Activated CD4-positive, CD25-positive, alpha-beta regulatory T cell treated with anti-CD3 and anti-CD28 coated beads, Interleukin-2, amount 50 U/mL, for 24 hours (primary cell): ENCODE measurements at places on chromosomes 1 and 21.

DNA sequence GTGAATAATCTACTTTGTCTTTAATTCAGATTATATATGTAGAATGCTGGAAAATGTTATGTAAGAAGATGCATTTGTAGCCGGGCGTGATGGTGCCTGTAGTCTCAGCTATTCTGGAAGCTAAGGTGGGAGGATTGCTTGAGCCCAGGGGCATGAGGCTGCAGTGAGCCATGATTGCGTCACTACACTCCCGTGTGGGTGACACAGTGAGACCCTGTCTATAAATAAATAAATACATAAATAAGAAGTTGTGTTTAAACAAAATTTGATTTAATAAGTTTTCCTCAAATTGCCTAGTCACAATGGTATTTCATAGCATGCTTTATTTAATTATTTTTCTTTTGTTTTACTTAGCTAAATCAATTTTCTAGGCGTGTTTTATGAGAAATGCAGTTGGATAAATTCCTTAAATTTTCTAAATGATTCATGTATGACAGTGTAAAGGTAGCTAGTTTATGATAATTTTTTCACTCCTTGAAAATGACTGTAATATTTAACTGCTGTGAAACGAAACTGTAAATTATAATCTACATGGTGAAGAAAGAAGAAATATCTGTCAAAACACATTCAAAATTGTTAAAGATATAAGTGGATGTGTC is 232.6 kb downstream of the SRGAP2C start:
- ATAC-seq = no peak

DNA sequence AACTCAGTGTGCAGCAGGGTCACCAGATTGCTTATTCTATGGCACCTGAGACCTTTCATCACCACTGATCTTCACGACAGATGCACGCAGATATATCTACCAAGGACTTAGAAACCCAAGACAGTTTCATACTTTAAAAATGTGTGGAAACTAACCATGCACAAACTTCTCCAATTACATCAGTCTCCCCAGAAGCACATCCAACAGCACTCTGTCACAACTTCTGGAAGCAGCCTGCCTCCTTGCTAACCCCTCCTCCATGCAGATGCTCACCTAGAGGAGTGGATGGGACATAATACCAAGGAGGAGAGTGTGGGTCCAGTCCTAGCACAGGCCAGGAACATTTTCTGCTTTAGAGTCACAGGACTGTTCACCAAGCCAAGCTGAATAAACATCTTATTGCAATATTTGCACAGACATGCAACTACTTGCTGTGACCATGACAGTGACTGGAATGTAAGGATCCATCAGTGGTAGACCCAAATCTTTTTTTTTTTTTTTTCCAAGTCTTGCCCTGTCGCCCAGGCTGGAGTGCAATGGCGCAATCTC is 69.4 kb downstream of the HIVEP3 start:
- ATAC-seq = no peak

DNA sequence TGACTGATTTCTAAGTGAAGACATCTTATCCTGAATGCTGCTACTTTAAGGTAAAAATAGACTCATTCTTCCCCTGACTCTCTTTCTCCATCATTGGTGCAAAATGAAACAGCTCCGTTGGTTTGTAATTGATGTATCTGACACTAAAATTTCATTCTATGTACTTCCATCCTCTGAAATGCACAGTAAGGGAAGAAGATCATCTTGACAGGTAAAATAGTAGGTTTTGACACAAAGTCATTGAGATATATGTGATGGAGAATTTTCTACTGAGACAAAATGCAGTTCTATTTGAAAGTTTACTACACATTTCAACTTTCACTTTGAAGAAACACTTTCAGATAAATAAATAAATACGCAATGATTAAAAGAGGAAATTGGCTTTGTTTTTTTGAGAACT is 348.9 kb downstream of the SMYD3 start:
- no peak for ATAC-seq

- peak; percentile 33 for ATAC-seq
These were observed 157.9 kb upstream of the NRIP1 start for GRCh38 chr21:15222707-15223106.

GRCh38 chr1:204493145-204493983 is 1.2 kb downstream of the PIK3C2B start:
- no peak for ATAC-seq

DNA sequence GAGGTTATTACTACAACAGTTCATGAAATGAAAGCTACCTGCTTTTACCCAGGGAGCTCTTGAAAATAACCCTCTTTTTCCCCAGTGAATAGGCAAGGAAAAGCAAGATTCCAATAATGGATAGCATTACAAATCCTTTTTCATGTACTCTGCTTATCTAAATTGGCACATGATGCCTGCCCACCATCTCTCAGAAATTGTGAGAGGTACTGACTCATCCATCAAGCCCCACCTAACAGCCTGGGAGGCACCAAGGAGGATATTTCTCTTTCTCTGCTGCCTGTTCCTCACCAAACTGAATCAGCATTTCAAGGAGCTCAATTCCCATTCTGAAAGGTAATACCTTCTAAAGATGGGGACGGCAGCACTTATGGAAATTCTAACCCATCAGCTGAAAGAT is 34.4 kb downstream of the PALMD start:
- no peak for ATAC-seq

- ATAC-seq = no peak
These were observed 1693.4 kb downstream of the NCAM2 start for GRCh38 chr21:22691658-22692057.

DNA sequence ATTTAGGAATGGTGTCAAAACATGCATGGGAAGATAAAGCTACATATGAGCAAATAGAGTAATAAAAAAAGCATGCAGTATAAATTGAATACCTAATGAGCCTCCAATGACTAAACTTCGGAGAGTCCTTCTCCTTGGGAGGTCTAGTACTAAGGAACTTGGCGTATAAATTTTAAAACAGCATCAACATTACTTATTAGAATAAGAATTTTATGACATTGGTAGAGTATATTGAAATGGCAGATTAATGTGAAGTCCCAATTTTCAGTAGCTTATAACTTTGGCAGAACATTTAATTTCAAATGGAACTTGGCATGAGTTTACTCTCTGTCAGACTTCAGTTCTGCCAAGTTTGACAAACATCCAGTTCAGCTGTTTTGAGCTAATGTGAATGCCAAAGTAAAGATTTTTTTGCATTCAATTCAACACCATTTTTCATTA is 104.7 kb upstream of the RGS18 start:
- no peak for ATAC-seq

DNA sequence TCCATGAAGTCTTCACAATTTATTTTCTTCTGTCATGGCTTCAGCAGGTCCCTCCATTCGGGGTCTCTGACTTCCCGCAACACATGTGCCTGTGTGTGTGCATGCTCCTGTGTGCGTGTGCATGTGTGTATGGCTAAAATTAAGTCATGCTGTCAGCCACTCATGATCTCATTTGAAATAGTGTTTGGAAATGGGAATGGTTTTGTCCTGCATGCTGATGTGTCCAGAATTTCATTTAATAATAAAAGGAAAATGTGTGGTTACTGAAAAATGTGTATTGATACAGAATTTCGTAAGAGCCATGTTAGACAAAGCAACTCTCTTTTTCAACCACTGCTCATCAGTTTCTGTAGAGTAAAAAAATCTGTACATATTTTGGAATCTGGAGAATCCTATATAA is 123.8 kb upstream of the PRDX6 start:
- no peak for ATAC-seq

DNA sequence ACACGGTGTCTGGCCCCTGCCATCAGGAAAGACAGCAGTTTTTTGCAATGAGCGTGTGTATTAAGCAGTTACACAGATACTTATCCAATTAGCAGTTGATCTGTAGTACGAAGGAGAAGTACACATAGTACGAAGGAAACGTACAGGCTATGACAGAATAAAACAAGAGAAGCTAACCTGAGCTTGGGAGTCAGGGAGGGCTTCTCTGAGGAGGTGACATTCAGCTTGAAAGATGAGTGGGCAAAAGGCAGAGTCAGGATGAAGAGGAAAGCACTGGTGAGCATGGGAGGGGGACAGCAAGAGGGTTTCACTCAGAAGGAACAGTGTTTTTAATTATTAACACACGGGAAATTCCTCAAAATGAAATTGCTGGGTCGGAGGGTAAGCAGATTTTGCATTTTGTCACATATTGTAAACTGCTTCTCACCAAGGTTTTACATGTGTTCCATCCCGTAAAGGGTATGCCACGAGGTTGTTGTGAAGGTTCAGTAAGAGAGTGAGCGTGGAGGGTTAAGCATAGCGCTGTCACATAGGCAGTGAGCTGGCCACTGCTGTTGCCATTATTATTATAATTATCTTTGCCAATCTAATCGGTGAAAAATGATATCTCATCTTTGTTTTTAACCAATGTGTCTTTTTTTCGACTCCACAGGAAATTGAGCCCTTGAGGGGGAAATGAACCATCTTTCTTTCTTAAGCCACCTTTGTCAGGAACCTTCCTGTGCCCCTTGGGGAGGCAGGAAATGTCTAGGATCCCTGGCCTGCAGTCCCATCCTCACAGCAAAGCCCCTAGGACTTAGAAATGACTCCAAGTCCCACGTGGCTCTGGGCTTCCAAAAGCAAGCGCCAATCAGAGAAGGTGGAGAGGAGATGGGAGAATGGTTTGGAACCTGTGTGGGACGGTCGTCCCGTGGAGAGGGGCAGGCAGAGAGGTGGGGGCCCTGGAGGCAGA is 47.3 kb upstream of the POU3F1 start:
- ATAC-seq = no peak

DNA sequence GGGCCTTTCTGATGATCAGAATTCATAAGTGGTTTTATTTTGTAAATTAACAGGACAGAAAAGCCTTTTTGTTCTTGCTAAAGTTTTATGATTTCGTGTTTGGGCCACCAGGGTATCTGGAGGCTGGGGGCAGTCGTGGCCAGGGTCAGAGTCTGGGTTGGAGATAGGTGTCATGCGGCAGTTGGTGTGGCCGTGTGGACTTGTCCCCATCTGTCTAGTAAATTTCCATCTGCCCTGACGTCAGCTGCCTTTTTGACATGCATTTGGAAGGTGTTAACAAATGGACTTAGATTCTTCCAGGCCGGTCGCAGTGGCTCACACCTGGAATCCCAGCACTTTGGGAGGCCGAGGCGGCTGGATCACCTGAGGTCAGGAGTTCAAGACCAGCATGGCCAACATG is 56.8 kb downstream of the SKI start:
- no peak for ATAC-seq

GRCh38 chr1:32178380-32179192 is 889 bp upstream of the TXLNA start:
- ATAC-seq = no peak

DNA sequence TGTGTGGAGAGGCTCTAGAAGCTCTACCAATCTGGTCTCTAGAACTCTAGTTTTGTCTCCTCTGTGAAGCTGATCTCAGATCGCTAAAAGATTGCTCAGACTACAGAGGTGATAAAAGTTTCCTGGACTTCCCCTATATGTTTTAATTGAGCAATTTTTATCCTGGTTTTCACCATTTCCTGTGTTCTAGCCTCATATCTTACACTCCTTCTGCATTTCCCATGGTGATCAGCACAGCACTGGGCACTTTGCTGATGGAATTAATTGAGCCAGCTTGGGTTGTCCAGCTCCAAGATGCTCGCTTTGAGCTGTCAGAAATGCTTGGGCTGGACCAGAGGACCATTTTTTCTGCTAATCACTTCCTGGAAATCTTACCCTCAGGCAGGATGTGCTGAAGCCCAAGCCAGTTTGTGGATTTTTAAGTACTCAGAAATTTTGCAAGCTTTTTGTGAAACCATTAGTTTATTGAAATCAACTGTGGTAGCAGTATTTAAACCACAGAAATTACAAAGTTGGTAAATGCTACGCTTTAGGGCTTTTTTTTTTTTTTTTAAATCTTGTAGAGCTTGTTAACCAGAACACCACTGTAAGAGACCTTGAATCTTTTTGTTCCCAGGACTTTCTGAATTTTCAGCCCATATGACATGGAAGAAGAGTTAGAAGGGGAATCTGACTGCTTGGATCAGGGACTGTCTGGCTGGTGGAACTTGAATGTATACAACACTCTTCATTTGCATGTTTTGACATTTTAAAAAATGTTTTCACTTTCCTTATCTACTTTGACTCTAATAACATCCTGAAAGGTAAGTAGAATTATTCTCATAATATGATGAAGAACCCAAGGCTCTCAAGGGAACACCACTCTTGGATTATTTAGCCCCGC is 28.4 kb downstream of the CD48 start:
- peak; percentile 39 for ATAC-seq

- ATAC-seq = no peak
These were observed 120.0 kb downstream of the GRIK1 start for GRCh38 chr21:29819675-29820326.

- ATAC-seq = peak; percentile 62
These were observed at the start of gene RIPK4 for GRCh38 chr21:41766883-41767605. Gene RIPK4, minus strand, starts transcription at chr21:41767052. Its CDS starts 11 bp downstream, at chr21:41767041.

GRCh38 chr1:205335692-205336091 is 14.1 kb upstream of the NUAK2 start:
- peak; percentile 63 for ATAC-seq

- peak; percentile 86 for ATAC-seq
These were observed at the start of gene PPFIA4 for GRCh38 chr1:203026031-203026665. Gene PPFIA4, plus strand, starts transcription at chr1:203026491. Its CDS starts 12,518 bp downstream, at chr1:203039009.

- no peak for ATAC-seq
These were observed 79.4 kb downstream of the LBR start for GRCh38 chr1:225348400-225348799.

DNA sequence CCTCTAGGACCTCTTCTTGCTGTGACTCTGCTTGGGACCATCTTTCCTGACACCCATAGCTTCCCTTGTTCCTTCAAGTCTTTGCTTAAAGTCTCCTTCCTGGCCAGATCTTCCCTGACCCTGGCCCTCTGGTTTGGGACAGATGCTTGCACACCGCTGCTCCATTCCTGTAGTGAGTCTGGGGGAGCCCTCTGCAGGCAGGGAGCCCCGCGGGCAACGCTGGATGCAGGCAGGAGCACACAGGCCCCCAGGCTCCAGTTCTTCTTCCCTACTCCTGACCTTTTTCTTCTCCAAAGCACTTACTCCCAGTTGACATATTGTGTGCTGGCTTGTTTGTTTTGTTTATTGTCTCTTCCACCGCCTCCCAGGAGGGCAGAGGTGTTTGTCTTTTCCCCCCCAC is 413.4 kb downstream of the CAMTA1 start:
- ATAC-seq = no peak

- no peak for ATAC-seq
These were observed 50.5 kb downstream of the ABCD3 start for GRCh38 chr1:94468708-94469107.

GRCh38 chr1:89606227-89606980 is 26.5 kb upstream of the LRRC8C start:
- ATAC-seq = no peak
